Choroid plexus epithelial cell (primary cell): ENCODE measurements at places on chromosomes 13 and 19.
A peak's percentile ranks its signal among the peaks of the same experiment; 100 is the strongest.

- DNase-seq: no peak
Observed at GRCh38 chr13:51730927-51731326, 73.0 kb downstream of the DHRS12 start.

DNA sequence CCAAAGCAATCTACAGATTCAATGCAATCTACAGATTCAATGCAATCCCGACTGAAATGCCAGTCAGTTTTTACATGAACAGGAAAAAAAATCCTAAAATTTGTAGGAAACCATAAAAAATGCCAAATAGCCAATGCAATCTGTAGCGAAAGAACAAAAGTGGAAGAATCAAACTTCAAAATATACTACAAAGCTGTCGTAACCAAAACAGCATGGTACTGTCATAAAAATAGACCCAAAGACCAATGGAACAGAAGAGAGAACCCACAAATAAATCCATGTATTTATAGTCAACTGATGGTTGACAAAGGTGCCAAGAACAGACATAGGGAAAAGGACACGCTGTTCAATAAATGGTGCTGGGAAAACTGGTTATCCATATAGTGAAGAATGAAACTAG, 17.7 kb downstream of the ZNF829 start:
- DNase-seq: no peak

DNA sequence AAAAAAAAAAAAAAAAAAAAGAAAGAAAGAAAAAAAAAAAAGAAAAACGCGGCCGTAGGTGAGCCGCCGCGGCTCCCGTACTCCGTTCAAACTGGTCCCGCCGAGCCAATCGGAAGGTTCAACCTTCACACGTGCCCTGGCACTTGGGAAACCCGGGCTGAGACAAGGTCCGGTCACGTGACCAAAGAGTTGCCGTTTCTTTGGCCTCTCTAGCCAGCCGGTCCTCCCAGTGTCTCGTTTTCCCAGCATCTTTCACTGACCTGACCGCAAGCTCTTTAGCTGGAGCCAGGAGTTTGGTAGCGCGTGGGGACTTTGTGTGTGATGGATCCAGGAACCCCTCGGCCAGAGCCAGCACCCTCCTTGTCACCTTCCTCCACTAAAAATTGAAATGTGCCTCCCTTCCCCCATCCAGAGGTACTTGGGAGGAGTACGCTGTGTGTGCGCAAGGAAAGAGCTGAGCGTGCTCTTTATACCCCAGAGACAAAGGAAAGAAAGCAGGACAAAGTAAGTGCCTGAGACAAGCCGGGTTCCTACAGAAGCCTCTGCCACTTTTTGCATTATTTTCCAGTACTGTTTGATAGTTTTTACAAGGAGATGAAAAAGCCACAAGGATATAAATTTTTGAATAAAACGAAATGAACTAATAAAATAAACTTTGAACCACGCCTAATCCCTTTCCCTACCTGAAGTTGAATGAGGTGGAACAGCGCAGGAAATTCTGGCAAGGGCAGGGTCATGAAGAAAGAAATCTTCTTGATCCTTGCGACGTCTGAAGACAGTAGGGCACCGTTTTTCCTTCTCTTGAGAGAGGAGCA, 959 bp downstream of the TNPO2 start:
- DNase-seq: peak; percentile 100

DNA sequence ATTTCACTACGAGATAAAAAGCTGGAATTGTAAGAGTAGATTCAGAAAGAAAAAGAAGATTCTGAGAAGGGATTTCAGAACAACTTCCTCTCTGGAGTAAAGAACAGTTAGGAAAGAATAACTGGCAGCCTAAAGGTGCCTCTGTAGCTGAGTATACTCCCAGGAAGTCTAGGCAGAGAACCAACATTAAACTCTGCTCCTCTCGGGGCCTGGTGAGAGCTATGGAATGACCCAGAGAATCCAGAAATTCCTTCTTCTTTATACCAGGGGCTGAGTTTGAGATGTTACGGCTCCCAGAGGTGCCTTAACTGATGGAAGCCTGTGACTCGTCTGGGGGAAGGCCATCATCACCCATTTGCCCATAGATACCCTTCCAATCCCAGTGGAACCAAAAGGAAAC, 39.1 kb downstream of the FAM216B start:
- no peak for DNase-seq

DNA sequence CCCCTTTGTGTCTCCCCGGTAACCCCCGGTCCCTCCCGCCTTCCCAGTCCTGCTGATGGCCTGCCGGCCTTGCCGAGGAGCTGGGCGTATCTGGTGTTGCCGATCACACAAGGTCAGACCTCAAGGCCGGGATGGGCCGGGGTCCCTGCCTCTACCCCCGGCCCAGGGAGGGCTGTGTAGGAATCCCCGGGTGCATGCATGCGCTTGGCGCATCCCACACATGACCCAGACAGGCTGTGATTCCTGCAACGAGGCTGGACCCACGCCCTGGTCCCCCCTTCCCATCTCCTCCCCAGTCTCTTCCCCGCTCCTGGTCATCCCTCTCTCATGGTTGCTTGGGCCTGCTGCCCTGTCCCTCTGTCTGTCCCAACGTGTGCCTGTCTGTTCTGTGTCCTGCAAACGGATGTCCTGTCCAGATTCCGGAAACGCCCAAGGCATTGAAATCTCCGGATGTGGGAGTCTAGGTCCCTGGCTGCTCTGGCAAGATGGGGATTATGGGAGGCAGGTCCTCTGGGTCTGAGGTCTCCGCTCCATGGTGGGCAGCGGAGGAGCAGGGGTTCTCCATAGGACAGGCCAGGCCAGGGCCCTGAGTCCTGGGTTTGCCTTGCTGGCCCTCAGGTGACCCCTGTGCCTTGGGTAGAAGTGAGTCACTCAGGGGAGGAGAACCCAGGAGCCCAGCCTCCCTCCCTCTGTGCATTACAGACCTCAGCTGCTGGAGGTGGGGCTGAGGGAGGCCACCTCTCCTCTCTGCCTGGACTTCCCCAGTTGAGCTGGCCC, 1.6 kb downstream of the PKN1 start:
- DNase-seq: peak; percentile 88
